Activated naive CD4-positive, alpha-beta T cell (primary cell): ENCODE measurements at places on chromosomes 3 and 15.

DNA sequence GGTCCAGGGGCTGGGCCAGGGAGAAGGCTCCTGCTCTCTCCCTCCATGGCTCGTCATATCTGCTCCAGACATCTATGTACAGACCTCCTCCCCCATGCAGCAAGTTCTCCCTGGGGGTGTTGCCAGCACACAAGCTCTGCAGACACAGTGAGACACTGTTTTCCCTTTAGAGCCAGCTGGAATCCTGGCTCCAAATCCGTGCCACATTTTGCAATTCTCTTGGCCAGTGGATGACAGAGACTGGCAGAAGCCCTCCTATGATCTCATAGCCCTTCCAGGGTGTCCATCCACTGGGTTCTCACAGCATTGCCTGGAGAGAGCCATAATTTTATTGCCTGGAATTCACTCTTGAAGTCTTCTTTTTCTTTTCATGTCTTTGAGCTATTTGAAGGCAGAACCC is 203.9 kb downstream of the TLE3 start:
- no peak for DNase-seq

DNA sequence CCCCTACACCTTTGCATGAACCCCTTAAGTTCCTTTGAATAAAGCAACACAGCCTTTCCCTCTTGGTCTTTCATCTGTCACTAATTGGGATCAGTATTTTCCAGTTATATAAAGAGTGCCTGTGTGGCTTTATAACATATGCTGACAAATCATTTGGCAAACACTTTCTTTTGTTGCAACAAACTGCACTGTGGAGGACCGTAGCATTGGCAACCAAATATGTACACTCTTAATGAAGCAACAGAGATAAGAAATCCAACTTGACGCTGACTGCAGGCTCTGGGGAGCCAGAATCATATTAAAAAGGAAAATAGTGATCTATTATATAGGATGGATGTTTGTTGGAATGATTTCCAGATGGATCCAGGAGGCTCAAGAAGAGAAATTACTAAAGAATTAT is 120.1 kb upstream of the PRICKLE2 start:
- DNase-seq, result no peak

DNA sequence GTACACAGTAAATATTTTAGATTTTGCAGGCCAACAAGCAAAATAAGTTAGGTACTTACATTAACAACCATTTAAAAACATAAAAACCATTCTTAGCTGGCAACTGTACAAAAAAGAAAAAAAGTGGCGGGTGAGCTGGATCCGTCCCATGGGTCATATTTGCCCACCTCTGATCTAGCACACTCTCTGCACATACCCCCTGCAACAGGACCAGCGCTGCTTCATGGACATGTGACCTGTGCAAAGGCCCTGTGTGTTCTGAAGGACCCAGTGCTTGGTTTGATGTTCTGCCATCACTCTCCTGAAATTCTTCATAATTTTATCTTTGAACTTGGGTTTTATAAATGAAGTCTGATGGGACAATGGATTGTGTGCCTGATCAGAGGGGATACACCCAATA is 72.5 kb upstream of the ACAN start:
- no peak for DNase-seq

DNA sequence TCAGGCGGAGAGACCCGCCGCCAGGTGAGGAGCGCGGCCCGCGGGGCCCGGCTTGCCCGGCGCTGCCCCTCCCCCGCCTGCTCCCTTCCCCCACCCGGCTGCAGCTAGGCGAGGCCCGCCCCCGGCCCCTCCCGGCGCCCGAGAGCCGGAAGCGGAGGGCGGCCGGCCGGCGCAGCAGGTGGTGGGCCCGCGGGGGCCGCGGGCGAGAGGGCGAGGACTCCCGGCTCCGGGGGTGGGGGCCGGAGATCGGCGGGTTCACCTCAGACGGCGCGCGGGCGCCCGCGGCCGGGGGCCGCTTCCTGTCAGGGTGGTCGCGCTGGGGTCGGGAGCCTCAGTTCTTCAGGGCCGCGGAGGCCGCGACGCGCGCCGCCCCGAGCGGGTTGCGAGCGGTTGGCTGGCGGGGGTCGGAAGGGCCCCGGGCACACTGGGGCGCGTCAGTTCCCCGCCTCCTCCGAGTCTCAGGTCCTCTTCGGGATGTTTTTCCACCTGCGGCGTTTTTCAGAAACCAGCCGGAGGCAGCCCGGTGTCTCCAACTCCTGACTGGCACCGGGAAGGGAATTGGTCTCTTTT is 395 bp downstream of the ZFAND6 start:
- peak; percentile 59 for DNase-seq

DNA sequence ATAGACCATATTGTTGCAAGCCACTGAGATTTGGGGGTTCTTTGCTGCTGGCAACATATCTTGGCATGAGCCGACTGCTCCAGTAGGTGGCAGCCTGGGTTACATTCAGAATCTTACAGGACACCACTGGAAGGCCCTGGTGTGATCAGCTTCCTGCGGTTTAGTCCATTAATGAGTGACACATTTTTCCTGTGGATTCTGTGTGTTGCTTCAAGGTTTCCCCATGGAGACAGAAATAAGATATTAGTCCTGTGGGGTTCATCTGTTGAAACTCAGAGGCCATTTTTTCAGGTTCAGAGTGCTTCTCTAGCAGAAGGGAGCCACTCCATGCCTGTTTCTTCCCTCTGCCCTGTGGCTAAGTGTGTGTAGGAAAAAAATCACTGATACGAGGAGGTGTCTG is 116.2 kb downstream of the MFSD1 start:
- no peak for DNase-seq

GRCh38 chr15:42608110-42608531 is 32.7 kb downstream of the STARD9 start:
- DNase-seq, result no peak

DNA sequence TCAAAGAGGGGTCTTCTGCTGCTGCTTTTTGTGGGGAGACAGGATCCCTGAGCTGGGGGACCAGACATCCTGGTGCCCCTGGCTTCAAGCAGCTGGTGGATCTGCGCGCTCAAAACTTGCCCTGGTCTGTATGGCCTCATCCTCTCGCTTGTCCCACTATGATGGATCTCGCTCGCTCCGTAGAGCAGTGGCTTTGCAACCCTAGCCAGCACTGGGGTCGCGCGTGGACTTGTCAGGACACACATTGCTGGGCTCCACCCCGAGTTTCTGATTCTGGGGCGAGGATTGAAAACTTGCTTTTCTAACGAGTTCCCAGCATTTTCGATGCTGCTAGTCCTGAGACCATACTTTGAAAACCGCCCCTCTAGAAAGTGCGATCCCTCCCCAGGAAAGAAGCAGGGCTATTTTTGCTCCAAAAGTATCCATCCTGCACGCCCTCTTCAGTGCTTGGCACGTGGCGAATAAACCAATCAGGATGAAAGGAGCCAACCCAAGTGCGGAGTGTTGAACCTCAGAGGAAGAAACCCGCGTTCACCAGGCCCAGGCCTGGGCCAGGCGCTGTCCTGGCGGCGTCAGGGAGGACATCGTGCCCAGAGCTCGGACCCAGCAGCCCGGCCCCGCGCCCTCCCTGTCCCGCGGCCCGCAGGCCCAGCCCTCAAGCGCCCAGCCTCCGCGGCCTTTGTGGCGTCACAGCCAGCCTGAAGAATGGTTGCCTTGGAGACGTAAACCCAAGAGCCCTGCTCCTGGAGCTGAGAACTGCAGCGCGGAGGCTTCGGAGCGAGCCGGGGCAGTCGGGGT is at the start of gene CFAP100:
TSS of gene CFAP100 (plus strand) at position 731 of the 798 bp plus-strand sequence. CDS start 1,092 bp downstream, outside the sequence.
- no peak for DNase-seq

GRCh38 chr3:155846119-155846518 is 8.1 kb downstream of the SLC33A1 start:
- no peak for DNase-seq

- no peak for DNase-seq
Observed at GRCh38 chr3:99714146-99714545, 75.8 kb downstream of the COL8A1 start.

GRCh38 chr15:68354923-68355322 is 77.0 kb downstream of the ITGA11 start:
- no peak for DNase-seq
